ENCODE measurements at places on chromosomes 1 and 21.

DNA sequence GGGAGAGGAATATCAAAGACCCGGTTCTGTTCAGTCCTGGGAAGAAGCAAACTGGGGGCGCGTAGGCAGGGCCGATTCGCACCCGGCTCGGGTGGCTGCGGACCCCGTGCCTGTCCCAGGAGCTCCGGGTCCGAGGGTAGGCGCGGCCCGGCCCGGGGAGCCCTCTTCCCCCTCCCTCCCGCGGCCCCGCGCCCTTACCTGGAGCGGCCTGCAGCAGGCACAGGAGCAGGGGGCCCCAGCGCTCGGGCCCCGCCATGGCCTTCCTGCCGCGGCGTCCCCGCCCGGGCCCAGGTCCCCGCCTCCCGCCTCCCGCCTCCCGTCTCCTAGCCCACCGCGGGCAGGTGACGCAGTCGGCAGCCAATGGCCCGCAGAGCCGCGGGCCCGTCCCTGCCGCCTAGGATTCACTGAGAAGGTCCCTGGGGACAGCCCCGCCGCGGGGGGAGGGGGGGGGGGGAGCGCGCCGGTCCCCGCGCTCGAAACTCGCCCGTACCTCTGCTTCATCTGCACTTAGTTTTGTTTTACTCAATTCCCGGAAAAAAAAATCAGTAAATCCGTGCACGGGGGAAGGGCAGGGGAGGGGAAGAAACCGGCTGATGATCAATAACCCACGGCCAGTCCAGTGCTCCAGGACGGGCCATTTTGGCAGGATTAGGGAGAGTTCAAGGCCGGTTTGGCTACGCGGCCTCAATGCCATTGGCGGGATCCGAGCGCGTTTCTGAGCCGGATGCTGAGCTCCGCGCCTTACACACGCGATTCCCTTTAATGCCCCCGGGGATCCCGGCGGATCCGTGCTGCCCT lies at the start of gene IFNLR1:
Gene IFNLR1, minus strand, starts transcription at position 297 of the 798 bp plus-strand sequence. Its CDS starts 41 bp downstream, at position 256.
- DNase-seq, result peak; percentile 10

- no peak for DNase-seq
These were observed 25.5 kb upstream of the ZC3H12A start for GRCh38 chr1:37448691-37449417.

GRCh38 chr1:183272390-183272848 lies 86.4 kb downstream of the LAMC2 start:
- no peak for DNase-seq

GRCh38 chr1:6592441-6592840 lies 10.2 kb downstream of the KLHL21 start:
- no peak for DNase-seq

DNA sequence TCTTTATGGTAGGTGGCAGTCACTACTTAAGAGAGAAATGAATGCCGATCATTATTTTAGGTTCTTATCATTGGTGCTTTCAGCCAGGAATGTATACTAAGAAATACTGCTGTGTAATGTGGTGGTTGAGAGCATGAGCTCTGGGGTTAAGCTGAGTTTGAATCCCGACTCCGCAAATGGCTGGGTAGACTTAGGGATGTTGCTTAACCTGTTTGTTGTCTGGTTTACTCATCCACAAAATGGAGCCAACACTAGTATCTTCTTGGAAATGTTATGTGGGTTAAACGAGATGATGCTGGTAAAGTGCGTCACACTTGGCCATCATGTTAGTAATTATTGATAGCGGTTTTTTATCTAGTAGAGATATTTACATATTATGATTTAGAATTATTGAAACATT lies 83.8 kb downstream of the WDR3 start:
- no peak for DNase-seq

DNA sequence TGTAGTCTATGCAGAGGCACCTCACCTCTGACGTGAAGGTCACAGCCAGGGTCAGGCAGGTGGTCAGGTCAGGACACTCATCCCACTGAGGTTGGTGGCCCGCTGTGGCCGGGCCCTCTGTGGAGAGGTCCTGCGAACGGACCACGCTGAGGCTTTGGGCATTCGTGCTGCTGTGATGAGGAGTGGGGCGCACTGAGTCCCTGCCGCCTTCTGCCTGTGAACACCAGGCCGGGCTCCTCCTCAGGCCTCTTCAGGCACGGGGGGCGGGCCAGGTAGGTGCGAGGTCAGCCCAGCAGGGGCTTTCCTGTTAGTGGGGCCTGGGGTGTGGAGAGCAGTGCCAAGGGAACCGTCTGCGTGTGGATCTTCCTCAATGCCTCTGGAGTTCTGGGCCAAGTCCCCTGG lies 39.0 kb downstream of the COQ8A start:
- no peak for DNase-seq

GRCh38 chr1:144551107-144551542 lies 41.6 kb upstream of the PPIAL4F start:
- DNase-seq, result no peak

DNA sequence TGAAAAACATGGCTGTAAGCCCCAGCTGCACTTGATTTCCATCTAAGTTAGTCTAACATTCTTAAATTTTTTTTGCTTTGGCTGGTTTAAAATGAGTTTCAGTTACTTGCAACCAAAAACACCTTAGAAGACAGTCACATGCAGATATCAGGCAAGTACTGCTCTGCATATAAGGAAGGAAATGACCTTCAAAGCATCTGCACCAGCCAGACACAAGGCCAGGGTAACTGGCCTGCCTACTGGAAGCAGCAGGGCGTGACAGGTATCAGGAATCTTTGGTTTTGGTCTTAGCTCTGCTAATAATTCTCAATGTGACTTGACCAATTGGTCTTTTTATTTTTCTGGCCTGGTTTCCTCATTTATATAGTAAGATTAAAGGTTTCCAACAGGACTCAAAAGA lies 33.5 kb downstream of the SCYL3 start:
- no peak for DNase-seq

DNA sequence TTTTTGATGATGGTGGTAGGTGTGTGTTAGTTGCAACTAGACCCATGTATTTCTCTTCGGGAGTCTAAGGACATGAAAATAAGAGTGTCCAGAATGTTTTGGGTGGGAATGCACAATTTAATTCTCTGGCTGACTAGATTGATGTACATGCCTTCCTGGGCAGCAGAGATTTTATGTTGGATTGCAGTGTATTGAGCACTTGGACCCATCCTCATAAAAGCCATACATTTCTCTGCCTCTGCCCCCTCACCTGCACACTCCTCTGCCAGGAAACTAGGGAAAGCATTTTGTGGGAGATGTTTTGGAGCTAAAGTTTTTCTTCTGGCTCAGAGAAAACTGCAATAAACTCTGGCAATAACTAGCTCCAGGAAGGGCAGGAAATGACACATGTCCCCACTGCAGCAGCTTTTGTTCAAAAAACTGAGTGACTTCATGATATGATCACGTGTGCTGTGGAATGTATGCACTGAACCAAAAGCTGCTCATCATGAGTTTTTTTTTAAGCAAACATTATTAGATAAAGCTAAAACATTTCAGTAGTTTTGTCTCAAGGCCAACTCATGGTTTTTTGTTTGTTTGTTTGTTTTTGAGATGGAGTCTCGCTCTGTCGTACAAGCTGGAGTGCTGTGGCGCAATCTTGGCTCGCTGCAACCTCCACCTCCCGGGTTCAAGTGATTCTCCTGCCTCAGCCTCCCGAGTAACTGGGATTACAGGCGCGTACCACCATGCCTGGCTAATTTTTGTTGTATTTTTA lies 17.6 kb downstream of the RIT1 start:
- DNase-seq, result no peak

DNA sequence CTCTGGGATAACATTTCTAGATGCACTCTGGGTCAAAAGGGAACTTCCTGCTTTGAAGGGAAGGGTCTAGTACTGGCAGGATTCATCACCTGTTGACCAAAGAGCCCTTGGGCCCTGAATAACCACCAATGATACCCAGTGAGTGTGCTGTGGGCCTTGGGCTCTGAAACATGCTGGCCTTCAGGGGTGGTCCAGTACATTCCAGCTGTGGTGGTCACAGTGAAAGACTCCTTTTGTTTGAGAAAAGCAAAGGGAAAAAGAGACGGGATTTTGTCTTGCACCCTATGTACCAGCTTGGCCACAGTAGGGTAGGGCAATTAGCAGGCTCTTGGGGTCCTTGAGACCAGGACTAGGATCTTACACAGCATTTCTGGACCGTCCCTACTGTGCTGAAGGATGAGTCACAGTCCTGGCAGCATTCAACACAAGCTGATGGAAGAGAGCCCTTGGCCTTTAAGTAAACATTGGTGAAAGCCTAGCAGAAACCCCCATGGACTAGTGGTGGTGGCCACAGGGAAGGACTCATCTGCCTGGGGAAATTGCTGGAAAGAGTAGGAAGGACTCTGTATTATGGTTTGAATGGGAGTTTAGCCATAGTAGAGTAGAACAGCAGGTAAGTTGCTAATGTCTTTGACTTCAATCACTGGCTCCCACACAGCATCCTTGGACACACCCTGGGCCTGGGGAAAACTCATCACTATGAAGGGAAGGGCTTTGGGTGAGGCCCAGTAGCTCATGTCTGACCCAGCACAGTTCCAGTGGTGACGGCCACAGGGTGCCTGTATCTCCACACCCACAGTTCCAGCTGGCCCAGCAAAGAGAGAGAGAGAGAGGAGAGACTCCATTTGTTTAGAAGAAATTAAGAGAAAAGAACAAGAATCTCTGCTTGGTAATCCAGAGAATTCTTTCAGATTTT lies 87.5 kb downstream of the COL24A1 start:
- no peak for DNase-seq

- DNase-seq, result peak; percentile 8
These were observed 33.4 kb downstream of the FAM78B start for GRCh38 chr1:166133276-166133841.

GRCh38 chr1:3838788-3839187 lies 18.2 kb downstream of the CEP104 start:
- no peak for DNase-seq

DNA sequence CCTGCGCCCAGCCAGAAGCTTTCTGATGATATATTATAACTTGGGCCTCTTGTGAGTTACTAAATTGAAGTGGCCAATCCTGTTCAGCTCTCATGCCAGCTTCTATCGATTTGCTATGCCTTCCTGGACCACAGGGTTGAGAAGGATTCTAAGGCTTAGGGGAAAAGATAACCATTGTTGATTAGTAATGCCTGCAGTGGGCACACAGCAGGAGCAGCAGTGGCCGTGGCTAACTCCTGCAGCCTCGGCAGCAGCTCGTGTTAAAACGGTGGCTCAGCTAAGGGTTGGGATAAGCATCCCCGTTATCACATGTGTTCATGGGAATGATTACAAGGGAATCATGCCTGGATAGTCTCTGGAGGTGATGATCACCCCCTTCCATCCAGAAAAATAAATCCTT lies 20.5 kb upstream of the KCNE2 start:
- no peak for DNase-seq

GRCh38 chr1:156245451-156246232 lies 2.2 kb downstream of the PAQR6 start:
- DNase-seq, result no peak

GRCh38 chr21:33374080-33374449 lies 29.1 kb upstream of the IFNGR2 start:
- DNase-seq, result no peak

GRCh38 chr1:42936309-42937078 lies 22.2 kb downstream of the SLC2A1 start:
- no peak for DNase-seq

DNA sequence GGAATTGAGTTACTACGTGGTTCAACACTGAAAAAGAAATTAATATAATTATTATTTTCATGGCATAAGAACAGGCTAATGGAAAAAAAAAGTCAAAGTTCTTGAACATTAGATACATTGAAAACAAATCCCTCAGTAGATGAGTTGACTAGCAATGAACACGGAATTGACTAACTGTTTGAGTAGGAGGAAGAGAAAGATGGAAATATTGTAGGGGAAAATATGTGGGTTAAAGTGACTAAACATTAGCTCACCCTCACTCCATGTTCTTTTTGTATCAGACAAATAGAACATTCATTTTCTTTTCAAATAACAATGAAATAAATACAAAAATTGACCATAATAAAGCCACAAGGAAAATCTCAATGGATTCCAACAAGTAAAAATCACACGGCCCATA lies 84.3 kb downstream of the KCNK2 start:
- no peak for DNase-seq

DNA sequence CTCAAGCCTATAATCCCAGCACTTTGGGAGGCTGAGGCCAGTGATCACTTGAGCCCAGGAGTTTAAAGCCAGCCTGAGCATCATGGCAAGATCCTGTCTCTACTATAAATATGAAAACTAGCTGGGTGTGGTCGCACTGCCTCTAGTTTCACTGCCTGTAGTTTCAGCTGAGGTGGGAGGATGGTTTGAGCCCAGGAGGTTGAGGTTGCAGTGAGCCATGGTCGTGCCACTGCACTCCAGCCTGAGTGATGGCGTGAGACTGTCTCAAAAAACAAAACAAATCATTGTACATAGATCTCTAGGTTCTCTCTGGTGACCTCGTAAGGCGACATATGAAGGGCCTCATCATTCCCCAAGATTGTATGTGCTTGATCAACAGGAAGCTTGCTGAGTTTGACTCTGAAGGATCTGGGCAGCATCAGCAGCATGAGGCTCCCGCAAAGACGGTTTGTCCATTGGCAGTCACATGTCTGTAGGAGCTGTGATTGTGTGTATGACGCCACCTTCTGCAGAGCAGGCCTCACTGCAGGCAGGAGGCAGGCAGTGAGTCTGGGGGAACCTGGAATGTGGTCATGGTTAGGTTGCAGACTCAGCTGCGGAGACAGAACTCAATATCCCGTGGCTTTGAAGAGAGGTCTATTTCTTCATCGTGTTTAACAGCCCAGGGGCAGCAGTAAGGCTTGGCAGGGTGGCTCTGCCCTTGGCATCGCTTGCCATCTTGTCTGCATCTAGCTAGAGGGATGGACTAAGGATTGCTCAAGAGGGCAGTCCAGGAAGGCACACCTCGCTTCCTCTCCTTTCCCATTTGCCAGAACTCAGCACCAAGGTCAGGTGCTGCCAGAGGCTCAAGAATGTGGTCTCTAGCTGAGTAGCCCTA lies 14.0 kb downstream of the ATP5PO start:
- peak; percentile 40 for DNase-seq

DNA sequence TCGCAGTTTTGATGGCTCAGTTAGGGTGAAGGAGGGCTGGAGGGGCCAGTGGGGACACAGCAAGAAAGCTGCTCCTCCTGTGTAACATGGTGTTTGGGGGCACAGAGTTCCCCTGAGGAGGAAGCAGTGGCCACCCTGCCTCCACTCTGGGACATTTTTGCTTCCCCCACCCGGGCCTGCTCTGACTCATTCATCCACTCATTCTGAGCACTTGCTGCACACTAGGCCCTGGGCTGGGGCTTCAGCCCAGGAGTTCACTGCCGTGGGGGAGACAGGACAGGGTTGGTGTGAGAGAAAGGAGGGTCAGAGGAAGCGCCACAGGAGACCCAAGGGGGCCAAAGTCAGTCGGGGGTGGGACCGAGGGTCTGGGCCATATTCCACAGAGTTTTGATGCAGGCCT lies 41.4 kb upstream of the ACOT11 start:
- no peak for DNase-seq

GRCh38 chr1:159994896-159995295 lies 36.9 kb downstream of the PIGM start:
- DNase-seq, result no peak

GRCh38 chr1:57118948-57119603 lies 153.3 kb upstream of the C8B start:
- no peak for DNase-seq

GRCh38 chr1:44267438-44267837 lies 54.2 kb downstream of the DMAP1 start:
- no peak for DNase-seq

- DNase-seq, result peak; percentile 54
These were observed 89.9 kb upstream of the SSX2IP start for GRCh38 chr1:84780000-84780716.

- no peak for DNase-seq
These were observed 27.3 kb downstream of the LHX9 start for GRCh38 chr1:197944485-197944884.

GRCh38 chr1:7967196-7967595 lies 5.7 kb downstream of the PARK7 start:
- no peak for DNase-seq

- DNase-seq, result no peak
These were observed 28.0 kb upstream of the UCK2 start for GRCh38 chr1:165799387-165799786.

All from DND-41 (cell line).